Germinal center (tissue), 1 donor: ENCODE measurements at places on chromosomes 7 and 10.

DNA sequence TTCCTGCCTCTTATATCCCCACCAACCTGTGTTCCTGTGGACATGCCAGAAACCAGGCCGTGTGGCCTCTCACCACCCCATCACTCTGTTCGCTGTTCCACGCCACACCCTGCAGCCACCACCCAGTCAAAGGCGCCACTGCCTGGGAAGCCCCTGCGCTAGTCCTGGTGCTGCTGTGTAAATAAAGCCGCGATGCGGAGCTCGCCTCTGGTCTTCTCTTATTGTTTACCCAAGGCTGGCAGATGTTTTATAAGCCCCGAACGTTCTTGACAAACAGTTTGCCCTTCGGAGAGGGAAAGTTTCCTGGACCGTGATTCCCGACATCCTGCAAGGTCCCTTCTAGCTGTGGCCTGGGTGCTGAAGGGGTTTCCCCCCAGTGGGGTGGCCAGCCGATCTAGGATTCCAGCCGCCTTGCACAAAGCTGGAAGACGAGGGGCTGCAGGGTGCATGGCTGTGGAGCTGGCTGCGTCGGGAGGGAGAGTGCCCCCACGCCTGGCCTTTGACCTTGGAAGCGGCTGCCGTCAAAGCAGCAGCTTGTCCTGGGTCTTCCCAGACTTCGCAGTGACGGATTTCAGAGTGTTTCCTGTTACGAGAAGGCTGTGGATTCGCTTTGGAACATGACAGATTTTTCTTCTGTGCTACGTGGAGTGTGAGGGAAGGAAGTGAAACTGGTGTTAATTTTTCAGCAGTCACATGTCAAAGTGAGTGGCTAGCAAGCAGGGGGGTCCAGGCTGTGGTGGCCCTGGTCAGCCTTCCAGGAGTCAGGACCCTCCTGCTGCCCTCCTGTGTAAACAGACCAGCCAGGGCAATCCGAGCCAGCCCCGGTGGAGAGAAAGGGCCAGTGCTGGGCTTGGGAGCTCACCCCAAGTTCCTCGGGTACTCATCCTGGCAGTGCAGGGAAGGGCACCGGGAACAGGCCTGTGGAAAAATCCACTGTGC, 61.6 kb downstream of the LHPP start:
- no peak for DNase-seq

DNA sequence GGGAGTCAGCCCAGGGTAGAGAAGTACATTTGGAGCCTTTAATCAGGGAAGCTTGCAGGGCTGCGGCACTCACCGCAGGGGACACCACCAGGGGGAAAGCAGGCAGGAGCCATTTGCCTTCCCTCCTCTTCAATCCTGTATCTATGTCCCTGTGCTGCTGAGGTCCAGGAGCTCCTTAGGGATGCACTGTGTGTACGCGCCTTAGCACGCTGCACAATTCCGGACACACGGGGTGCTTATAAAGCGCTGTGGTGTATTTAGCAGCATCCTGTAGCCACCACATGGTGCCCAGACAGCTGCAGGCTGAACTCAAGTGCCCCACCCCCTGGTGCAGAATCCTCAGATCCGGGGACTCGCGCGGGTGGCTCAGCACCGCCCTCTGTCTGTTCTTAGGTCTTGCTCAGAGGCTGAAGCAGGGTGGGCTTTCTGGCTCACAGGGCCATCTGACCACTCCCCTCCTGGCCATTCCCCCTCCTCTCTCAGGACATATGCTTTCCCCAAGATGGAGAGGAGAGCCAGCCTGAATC, 421.4 kb downstream of the SDK1 start:
- DNase-seq, result peak; percentile 45

DNA sequence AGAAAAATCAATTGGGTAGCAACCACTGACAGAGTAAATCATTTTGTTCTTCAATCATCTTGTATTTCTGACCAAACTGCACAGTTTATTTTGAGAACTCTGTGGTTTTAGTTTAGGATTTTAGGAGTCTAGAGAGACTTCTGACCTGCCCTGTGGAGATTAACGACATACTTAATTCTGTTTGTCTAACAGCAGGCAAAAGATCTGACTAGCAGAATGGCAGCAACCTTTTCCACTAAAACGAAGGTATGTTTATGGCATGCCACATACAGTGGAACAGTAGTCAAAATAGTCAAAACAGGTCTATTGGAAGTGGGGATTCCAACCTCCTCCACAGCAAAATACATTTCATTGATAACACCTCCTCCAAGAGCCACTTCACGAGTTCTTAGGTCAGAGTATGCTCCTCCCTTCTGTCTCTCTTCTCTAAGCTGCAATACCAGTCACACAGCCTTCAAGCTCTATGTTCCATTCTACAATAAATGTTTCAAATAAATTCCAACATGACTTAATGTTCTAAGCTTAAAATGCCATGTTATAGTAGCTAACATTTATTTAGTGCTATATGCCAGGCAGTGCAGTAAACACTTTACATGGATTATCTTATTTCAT, 34.4 kb downstream of the NRCAM start:
- DNase-seq, result no peak

DNA sequence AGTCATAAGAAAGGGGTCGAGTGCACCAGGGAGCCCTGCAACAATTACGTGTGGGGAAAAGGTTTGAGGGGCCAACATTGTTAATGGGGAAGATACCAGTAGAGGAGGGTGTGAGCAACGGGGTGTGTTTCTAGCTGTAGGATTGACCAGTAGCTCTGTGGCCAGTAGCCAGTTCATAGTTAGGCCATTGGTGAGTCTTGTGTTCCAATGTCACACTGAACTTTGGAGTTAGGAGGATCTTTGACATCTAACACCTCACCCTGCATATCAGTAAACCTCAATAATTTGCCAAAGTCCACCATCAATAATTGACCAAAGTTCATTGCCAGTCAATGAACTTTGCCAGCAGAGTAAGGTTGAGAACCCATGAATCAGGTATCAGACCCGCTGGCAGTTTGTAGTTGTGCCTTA, 168.8 kb downstream of the CPED1 start:
- DNase-seq, result no peak

- no peak for DNase-seq
These were observed 24.6 kb upstream of the TMEM248 start for GRCh38 chr7:66896441-66896840.

DNA sequence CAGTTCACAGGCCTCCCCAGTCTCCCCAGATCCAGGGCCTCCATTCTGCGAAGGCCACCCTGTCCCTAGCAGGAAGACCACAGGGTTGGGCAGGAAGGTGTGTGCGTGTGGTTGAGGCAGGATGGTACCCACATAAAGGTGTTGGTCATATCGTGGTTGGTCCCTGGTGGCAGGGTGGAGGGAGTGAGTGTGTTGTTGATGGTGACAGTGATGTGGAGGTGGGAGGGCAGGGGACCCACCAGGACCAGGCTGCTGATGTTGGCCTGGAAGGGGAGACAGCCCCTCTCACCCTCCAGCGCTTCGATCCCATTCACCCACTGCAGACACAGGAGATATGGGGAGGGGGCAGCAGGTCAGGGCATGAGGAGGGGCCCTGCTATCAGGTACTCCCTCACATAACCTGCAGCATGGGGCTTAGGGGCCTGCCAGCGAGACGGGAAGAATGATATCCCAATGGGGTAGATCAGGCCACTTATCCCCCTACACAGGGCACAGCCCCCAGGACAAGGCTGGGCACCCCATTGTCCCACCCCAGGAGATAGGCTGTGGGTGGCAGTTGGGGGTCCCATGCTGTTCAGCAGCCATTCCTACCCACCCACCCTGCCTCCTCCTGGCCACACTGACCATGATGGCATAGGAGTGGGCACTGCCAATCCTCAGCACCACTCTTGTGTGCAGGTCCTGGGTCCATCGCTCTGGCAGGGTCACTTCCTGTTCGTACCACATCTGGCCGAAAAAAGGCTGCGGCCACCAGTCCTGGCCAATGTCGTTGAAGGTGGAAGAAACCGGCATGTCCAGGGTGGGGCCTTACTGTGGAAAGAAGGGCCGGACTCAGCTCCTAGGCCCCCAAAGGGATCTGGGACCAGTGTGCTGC, 69.0 kb upstream of the ZNF479 start:
- no peak for DNase-seq

DNA sequence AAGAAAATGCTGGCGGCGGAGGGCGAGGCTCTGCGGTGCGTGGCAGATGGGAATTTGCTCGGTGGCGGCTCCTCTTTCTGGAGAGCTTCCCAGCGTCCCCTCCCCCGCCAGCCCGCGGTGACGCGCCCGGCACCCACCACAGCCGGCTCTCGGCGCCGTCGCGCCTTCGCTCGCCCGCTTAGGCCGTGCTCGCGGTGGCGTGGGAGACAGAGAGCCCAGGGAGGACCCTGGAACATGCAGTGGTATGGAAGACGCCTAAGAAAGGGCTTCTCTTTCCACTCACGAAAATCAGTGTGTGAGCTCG, 576 bp upstream of the CSGALNACT2 start:
- peak; percentile 50 for DNase-seq

- DNase-seq, result no peak
These were observed 286.7 kb upstream of the HABP2 start for GRCh38 chr10:113266147-113266546.

DNA sequence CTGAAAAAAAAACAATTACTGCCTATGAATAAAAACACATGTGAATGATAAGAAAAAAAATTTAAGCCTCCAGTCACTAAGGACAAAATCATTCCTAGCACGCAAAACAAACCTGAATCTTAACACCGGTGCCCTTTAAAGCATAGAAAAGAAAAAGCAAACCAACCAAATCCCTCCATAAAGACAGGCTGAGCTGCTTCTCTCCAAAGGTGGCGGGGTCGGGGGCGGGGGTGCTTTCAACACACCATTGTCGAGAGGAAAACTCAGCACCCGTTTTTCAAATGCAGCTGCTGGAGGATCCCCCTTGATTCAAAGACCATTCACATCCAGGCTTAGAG, 1.4 kb downstream of the ST8SIA6 start:
- no peak for DNase-seq

- no peak for DNase-seq
These were observed 206.2 kb downstream of the DIP2C start for GRCh38 chr10:483261-483660.

DNA sequence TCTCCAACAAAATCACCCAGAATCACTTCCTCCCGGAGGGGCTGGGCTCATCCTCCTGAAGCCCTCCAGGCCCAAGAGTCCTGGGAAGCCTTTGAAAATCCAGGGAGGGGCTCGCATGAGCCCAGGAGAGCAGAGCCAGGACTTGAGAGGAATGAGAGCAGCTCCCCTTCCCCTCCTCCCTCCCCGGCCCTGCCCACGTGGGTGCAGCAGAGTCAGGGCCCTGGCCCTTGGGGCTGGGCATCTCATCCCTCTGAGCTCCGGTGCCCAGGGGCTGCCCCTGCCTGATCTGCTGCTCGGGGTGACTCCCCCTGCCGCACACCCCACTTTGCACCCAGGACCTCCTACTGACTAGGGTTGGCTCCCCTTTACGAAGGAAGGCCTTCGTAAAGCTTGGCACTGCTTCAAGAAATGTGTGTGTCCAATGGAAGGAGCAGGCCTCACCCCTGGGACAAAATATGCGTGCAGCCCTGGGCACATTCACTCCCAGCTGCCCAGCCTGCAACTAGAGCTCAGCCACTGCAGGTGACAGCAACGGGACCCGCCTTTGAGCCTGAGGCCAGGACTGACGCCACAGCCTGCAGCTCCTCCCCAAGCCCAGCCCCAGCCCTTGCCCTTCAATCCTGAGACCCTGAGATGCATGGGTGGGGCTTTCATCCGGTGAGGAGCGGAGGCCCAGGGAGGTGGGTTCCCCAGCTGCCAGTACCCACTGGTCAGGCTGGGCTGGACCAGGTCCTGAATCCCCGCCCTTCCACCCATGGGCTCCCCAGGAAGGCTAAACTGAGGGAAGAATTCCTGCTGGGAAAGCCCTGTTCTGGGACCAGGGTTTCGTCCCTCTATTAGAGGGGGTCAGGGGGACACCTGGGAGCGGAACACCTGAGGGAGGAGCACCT, 21.8 kb downstream of the PWWP2B start:
- no peak for DNase-seq
